Right ventricle myocardium inferior (tissue), 1 donor: ENCODE measurements at places on chromosomes 6 and 20.

GRCh38 chr20:49987868-49988690 is 5.3 kb downstream of the SNAI1 start:
- no peak for DNase-seq

DNA sequence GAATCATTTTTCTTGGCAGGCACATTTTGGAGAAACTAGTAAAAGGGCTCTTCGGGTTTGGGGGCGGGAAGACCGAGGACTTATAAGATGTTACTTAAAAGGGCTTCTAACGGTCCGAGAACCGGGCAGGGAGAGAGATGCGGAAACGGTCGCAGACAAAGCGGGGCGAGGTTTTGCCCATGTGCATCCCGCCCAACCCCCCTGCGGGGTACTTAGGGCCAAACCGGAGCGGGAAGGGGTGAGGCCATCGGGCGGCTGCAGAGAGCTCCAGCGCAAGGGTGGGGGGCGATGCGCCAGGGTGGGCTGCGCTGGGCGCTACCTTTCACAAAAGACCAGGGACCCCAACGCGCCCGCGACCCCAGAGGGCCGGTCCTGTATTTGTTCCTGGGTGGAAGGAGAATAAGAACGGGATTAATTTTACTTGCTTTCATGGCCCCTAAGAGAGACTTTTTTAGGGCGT is 616 bp downstream of the TUBB start:
- DNase-seq, result peak; percentile 79

DNA sequence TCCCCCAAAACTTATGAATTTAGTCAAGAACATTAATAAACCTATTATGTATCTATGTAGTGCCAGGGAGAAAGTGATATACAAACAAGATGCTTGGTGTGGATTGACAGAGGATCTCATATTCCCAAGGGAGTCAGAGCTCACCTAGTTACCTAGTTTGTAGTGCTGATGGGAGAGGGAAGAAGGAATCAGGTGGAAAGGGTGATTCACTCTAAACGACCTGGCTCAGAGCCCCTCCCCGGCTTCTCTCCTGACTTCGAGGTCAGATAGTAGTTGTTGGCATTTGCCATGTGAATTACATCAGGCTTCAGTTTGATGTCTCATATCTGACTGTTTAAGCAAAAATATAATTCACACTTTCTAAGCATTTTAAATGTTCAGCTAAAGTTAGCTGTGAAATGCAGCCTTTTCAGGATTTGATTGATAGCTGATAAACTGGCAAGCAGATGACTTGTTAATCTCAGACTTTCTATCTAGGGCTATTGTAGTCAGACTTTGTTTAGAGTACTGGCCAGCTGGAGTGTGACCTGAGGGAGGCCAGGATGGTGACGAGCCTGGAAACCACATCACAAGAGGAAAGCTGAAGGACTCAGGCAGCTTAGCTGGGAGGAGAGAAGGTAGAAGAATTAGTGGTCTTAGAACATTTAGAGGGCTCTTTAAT is 123.7 kb downstream of the AKAP7 start:
- no peak for DNase-seq

DNA sequence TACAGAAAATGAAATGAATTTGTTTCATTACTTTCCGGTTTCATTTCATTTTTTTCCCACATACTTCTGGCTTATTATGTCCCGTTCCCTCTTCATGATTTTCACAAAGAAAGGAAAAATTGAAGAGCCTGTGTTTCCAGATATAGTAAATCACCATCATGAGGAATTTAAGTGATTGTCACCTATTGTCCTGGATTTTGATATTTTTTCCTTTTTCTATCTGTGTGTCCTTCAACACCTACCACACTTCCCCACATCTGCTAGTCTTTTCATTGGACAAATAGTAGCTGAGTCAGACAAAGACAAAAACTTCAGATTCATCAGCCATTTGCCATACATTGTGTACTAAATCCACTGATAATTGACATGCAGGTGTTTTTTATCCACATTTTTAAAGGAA is 258.2 kb upstream of the HSF2 start:
- DNase-seq, result no peak

DNA sequence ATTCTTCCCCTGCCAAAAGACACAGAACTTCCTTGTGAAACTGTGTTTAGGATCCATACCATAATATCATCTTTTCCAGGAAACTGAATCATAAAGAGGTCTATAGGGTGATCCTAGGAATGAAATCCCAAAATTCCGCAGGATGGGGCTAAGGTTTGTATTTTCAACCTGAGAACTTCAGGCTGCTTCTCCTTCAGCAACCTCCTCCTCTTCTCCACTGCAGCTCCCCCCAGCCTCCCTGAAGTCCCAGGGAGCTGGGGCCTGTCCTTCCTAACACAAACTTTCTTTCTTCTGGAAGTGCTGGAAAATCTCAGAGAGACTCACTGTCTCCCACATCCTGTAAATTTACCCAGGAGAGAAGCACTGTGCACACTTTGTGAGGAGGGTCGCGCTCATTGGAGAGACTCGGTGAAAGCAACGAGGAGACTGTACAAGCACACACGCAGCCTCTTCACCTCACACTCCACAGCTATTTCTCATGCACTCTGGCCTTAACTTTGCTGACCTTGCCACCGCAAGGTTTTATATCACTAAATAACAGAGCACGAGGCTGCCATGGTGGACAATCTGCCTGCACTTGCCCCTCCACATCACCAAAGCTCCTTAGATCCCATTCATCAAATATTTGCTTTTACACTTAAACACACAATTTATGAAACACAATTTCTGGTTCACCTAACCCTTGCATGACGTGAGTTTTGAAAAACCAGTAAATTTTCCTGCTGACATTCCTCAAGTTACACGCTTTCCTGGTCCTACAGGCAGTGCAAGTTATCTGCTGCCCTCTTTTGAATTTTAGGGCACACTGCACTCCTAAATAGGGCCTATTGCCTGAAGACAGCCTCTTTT is 14.3 kb downstream of the ID4 start:
- DNase-seq, result no peak

DNA sequence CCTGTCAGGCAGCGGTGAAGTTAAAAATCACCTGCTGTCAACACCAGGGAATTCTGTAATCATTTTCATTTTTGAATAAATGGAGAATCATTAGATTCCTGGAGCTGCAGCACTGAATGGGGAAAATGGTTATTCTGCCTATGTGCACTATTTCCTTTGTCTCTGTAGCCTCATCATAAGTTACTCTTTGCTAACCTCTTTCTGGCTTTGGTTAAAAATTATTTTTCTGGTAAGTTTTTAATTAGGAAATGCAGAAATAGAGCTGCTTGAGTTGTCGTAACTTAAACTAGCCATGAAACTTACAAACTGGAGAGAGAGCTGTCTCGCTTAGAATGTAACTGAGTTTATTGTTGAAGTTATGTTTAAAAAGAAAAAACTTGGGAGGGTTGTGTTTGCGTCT is 28.8 kb downstream of the ZFAND3 start:
- DNase-seq, result no peak

GRCh38 chr6:106974336-106974998 is at the start of gene CD24:
Gene CD24, minus strand, starts transcription at chr6:106974729. Its CDS starts 83 bp downstream, at chr6:106974646.
- DNase-seq, result peak; percentile 79

DNA sequence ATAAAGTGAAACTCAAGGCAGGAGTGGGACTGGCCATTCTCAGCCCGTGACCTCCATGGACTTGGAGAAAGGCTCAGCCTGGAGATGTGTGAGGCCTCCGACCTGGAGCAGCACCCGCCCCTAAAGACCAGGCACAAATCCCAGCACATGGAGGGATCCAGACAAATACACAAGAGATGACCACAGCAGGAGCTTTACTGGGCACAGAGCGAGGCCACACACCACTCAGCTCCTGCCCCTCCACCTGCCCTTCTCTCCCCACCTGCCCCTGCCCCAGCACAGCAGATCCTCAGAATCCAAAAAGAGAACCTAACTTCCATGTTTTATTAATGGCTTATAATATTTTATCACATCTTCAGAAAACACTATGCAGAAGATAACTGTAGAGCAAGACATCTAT is 20.4 kb upstream of the MICB start:
- DNase-seq, result no peak

DNA sequence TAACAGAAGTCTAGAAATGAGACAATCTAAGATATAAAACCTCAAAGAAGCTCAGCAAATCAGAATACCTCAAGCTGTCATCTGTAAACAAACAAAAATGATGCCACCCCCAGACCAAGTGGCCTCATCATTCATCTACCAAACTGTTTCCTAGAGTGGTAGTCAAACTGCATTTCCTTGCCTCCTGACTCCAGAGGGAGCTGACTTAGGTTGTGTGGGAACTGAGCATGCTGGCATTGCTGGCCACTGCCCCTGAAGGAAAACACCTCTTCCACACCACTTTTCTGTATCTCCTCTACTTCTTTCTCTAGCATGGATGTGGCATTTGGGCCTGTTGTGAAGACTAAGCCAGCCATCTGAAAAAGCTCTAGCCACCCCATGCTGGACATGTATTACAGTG is 56.3 kb downstream of the ZHX3 start:
- no peak for DNase-seq

GRCh38 chr20:40961686-40962640 is 66.7 kb upstream of the TOP1 start:
- DNase-seq, result no peak

GRCh38 chr6:35694462-35694861 is 5.7 kb upstream of the FKBP5 start:
- no peak for DNase-seq

DNA sequence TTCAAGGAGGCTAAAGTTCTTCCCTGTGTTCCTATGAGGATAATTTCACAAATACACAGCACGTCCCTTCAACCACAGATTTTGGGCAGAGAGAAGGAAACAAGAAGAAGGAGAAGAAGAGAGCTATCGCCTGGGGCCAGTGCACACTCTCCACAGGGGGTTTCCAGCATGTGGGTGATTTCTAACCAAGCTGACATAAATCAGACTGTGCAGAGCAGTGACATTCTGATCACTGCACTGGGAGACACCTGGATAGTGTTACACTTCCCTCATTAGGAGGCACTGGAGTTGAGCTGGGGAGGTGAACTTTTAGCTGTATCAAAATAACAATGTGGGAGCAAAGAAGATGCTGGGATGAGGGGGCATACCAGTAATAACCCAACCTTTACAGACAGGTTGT is 71.8 kb upstream of the CENPW start:
- no peak for DNase-seq

GRCh38 chr6:69063401-69063800 is 428.3 kb downstream of the ADGRB3 start:
- DNase-seq, result no peak

DNA sequence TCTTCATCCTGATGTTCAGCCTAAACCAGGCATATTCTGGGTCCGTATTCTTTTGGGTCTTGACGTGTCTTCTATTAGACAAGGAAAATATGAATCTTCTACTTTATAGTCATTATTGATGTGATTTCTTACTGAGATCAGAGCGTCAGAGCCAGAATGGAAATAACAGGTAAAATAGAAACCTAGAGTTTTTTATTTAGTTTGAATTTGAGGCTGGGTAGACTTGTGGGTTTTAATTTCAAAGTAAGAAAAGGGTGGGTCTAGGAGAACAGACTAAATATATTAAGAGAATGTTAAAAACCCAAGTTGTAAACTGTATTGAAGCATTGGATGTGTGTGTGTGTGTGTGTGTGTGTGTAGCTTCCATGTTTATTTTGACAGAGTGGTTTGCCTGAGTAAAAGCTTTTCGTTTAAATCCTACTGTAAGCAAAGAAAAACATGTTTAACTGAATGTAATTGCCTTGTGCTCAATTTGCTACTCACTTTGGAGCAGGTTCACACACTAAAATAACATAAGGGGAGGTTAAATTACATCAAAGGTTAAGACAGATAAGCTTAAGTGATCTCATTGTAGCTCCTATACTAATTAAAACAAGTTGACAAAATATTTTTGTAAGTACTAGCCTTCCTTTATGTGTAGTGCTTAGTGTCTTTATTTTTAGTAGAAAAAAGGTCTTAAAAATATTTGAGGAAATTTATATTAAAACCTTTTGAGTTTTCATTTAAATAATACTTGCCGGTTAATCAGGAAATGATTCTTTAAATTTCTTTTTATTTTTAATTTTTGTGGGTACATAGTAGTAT is 17.4 kb downstream of the HECA start:
- no peak for DNase-seq

- DNase-seq, result no peak
Observed at GRCh38 chr6:110946498-110946897, 12.0 kb upstream of the GTF3C6 start.

- no peak for DNase-seq
Observed at GRCh38 chr6:95133578-95133977, 443.8 kb upstream of the MANEA start.

- no peak for DNase-seq
Observed at GRCh38 chr6:8243475-8243874, 141.1 kb upstream of the EEF1E1 start.

DNA sequence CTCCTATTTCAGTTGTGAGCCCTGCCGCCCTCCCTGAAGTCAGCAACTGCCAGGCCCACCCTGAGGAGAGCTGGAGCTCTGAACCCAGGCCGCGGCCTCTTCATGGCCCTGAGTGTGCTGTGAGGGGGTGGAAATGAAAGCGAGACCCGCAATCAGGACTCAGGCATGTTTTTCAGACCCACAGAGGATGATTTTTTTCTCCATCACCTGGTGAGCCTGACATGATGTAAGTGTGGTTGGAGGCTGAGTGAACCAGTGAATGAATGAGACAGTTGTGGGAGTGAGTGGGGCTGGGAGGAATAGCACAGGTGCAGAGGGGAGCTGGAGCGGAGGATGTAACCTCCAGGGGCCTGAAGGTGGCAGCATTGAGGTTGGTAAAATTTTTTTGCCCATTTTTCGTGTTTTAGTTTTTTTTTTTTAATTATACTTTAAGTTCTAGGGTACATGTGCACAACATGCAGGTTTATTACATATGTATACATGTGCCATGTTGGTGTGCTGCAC is 18.3 kb downstream of the RAET1L start:
- no peak for DNase-seq

DNA sequence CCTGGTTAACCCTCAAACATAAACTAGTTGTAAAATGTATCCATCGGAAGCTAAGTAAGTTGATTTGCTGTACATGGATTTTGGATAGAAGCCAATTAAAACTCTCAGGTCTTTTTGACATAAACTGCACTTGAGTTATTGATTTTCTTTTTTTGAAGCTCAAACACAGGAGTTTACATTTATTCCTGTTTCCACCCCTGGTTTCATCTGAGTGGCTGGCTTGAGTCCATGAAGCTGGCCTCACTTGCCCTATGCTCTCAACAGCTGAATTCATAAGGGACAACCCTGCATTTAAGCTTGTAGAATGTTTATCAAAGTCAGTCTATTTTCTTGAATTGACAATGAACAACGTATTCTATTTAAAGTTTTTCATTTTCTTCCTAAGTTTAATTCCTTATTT is 58.1 kb upstream of the PLEKHG1 start:
- no peak for DNase-seq
